ENCODE measurements at places on chromosomes 3 and 15. TPM values are rescaled to one million over a fixed set of nuclear protein-coding genes. Genes with fewer than 3 reads are reported as not detected.

DNA sequence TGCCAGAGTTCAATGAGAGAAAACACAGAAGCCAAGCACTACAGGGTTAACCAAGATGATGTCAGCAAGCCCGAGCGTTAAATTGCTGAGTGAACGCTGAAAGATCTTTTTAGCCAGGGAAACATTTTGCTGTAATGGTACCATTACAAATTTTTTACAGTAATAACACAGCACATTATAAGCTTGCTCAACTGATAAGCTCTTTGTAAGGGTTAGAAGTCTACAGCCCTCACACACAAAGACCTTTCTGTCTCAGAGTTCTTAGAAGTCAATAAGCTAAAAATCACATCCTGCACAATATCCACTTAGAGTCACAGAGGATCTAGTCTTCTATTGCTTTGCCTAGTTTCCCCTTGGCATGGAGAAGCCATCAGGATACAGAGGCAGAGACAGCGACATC is 29.9 kb downstream of the CHSY1 start:
- no peak for DNase-seq

- DNase-seq: no peak
These were observed 59.5 kb downstream of the SNRK start for GRCh38 chr3:43345877-43346276.

DNA sequence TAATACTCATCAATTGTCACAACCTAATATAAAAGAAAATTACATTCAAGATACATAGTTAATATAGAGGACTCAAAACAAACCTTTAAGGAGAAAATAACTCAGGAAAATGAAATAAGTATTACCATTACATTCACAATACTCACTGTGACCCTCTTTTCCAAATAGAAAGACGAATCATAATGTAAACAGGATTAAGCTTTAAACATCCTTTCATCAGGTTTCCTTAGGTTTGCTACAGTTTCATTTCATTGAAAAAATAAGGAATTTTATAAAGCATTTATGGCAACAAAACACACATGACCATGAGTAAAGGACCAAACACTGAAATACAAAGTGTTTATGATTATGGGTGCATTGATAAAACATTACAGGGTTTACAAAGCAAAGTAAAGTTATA is 162.7 kb downstream of the ALCAM start:
- no peak for DNase-seq

DNA sequence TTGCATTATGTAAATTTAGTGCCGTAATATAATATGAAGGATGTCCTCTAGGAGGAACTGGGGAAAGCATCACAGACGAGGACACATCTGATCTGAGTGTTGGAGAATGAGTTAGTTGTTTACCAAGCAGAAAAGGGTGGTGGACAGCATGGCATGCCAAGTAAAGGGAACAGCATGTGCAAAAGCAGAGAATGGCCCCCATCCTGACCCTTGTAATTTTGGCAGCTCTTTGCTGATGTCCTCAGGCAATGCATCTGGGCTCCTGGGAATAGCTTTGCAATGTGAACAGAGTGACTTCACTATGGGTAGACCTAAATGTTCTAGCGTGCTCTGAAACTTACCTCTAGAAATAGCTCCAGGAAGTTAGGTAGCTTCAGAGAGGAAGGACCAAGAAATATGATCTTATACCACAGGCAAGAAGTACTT is 263.3 kb downstream of the LPP start:
- DNase-seq: no peak

GRCh38 chr15:40050788-40051470 is 11.9 kb upstream of the SRP14 start:
- DNase-seq: no peak

CLDN18 gene
- 142 TPM for polyA plus RNA-seq

Measured in right lung (tissue), 10 donors.